ENCODE measurements at places on chromosomes 6 and 20.
A peak's percentile ranks its signal among the peaks of the same experiment; 100 is the strongest.

GRCh38 chr20:20195021-20195705 lies 142.8 kb downstream of the CFAP61 start:
- no peak for DNase-seq

DNA sequence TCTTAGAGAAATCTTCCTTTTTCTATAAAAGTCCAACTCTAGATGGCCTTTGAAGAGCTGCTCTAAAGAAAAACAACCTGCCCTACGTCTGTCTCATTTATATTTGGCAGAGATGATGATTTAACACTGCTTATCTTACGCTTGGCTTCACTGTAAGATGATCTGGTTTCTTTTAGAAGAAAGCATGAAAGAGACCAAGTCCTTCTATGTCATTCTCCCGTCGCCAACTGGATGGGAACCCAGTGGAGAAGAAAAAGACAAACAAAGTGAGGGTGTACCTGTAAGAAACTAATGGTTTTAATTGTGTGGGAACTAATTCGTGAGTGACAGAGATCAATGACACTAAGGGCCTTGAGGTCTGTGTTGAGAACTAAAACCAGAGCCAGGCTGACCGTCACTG lies 92.8 kb downstream of the MBOAT1 start:
- no peak for DNase-seq

DNA sequence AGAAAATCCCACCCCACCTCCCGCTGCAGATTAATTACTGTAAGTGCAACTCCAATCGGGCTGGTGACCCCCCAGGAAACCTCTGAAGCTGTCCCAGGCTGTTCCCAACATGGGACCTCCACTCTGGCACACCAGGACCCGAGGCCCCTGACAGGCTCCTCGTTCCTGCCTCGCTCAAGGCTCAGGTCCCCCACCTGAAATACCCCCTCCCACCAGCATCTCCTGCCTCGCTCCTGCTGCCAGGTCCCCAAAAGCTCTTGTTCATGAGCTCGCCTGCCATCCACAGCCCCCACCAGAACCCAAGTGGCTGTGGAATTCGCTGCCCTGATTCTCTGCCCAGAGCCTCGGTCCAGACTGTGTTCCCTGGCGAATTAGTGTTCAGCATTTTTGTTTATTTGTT lies 26.1 kb downstream of the NPEPL1 start:
- DNase-seq: no peak

GRCh38 chr20:1893721-1894470 lies 1.3 kb upstream of the SIRPA start:
- peak; percentile 90 for DNase-seq

- peak; percentile 54 for DNase-seq
These were observed 9.4 kb upstream of the STXBP5 start for GRCh38 chr6:147194652-147195411.

DNA sequence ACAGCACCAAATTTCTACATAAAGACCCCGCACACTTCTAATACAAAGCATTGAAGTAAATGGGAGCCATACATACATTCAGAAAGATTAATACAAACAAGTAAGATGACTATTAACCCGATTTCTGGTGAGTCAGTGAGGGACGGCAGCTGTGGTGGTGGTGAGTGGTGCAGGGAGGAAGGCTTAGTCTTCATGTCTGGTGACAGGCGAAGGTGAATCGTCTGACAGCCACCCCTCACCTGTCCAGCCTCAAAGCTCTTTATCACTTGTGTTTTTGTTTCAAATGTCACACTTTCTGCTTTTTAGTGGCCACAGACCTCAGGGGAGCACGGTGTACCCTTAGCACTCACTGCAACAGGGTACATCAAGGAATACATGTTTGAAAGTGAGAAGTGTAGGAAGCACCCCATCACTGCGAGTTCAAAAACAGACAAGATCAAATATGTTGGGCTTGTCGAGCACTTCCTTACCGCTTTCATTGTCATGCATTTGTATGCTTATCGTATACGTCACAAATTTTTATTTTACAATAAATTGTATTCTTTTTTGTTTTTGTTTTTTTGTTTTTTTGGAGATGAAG lies 63.5 kb downstream of the IRF4 start:
- DNase-seq: no peak
